ENCODE measurements at places on chromosomes 12 and 14.

GRCh38 chr14:18688346-18688745, 87.4 kb downstream of the OR11H12 start:
- no peak for DNase-seq

- DNase-seq = no peak
Measured at GRCh38 chr12:108441549-108441948, 73.5 kb upstream of the FICD start.

GRCh38 chr12:115611477-115611876, 666.0 kb downstream of the MED13L start:
- DNase-seq = no peak

- DNase-seq = no peak
Measured at GRCh38 chr14:99587460-99588278, 16.3 kb downstream of the CCDC85C start.

- no peak for DNase-seq
Measured at GRCh38 chr14:77206261-77206824, 24.7 kb downstream of the TMEM63C start.
